ENCODE measurements at places on chromosomes 5 and 9. TPM values are rescaled to one million over a fixed set of nuclear protein-coding genes. Genes with fewer than 3 reads are reported as not detected.

QRFP gene
- not detected for total RNA-seq

SPAG8 gene
- total RNA-seq = not detected

CCDC152 gene
- 0.25 TPM for total RNA-seq

PROB1 gene
- 0.47 TPM for total RNA-seq

C1QTNF3 gene
- total RNA-seq = 3.3 TPM

SEMA6A gene
- 21.8 TPM for total RNA-seq

SERINC5 gene
- 52.0 TPM for total RNA-seq

RNF20 gene
- total RNA-seq = 25.0 TPM

PRSS3 gene
- 58.3 TPM for total RNA-seq

LPCAT1 gene
- 12.7 TPM for total RNA-seq

PCDHB8 gene
- total RNA-seq = 1.1 TPM

C8G gene
- not detected for total RNA-seq

IL3 gene
- not detected for total RNA-seq

SLC27A6 gene
- total RNA-seq = 2.5 TPM

ADGRD2 gene
- 0.20 TPM for total RNA-seq

SLC34A1 gene
- total RNA-seq = not detected

PTGR1 gene
- total RNA-seq = 50.1 TPM

All from lower leg skin (tissue), 4 donors.